ENCODE measurements at places on chromosomes 7 and 10.

- no peak for DNase-seq
Observed at GRCh38 chr7:55237156-55237893, 127.8 kb upstream of the LANCL2 start.

DNA sequence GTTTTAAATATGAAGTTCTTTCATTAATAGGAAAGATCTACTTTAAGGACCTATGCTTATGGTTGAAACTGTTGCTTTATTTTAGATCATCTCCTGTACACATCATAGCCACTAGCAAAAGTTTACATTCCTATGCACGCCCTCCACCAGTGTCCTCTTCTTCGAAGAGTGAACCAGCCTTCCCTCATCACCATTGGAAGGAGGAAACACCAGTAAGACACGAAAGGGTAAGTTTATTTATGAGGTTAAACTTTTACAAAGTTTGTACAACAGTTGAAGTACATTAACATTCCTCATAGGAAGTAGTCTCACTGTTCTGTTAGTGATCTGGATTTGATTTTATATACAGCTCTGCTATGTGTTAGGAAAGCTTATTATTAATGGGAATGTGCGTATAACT, 16.9 kb downstream of the HBP1 start:
- no peak for DNase-seq

- DNase-seq = no peak
Observed at GRCh38 chr7:2373646-2374045, 19.0 kb downstream of the EIF3B start.

GRCh38 chr7:139542308-139543151, 19.0 kb downstream of the CLEC2L start:
- DNase-seq = no peak

DNA sequence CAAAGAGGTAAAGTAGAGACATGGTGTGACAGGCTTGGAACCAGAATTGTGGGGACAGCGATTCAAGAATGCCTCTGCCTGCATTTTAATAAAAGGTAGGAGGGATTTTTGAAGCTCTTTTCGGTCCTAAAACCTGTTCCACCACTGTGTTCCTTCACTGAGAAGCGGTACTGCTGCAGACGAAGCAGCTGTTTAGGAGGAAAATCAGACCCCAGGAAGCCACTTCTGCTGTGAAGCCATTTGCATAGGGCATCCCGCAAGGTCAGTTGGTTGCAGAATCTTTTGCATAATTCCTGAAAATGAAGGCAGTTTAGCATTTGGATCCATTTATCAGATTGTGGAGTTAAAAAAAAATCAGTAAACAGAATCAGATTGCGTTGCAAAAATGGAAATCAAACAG, 183.3 kb upstream of the PRKCQ start:
- DNase-seq = no peak

GRCh38 chr10:10394933-10395658, 622.6 kb upstream of the CELF2 start:
- no peak for DNase-seq

DNA sequence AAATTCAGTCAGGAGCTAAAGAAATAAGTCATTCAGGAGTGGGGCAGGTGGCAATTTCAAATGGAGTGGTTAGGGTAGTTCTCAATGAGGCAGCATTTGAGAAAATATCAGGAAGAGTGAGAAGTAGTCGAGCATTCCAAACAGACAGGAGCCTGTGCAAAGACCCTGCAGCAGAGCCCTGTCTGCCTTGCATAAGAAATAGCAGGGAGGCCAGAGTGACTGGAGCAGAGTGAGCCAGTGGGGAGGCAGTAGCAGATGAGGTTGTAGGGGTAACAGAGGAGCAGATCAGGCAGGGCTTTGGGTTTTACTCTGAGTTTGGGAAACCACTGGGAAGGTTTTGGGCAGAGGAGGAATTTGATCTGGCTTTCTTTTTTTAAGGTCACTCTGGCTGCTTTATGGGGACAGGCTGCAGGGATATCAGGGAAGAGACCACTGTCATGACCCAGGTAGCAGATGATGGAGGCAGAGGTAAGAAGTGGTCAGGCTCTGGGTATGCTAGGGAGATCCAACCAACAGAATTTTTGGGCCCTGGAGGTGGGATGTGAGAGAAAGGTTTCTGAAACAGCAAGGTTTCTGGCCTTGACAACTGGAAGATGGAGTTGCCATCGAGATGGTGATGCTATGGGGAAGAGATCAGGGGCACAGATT, 1.3 kb upstream of the BLVRA start:
- no peak for DNase-seq

DNA sequence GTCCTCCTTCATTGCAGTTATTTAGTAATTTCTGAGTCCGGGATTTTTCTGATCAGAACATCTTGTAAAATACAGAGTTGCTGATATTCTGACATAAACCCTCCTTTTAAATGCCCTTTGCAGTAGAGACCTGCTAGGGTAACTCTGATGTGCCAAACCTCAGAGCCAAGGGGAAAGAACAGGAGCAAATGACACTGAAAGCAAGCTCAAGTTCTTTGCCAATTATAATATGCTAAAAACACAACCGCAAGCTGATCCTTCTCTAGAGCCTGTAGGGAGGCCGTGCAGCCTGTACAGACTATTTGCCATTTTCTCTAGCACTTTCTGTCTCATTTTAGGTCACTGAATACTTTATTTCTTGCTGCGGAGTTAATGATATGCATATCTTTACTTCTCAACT, 240.4 kb downstream of the CAMK1D start:
- DNase-seq = no peak

- DNase-seq = no peak
Observed at GRCh38 chr7:92076509-92076908, 57.8 kb downstream of the CYP51A1 start.

- no peak for DNase-seq
Observed at GRCh38 chr7:140625908-140626868, 14.4 kb downstream of the DENND2A start.

GRCh38 chr7:29228289-29229011, 33.9 kb downstream of the CHN2 start:
- no peak for DNase-seq

DNA sequence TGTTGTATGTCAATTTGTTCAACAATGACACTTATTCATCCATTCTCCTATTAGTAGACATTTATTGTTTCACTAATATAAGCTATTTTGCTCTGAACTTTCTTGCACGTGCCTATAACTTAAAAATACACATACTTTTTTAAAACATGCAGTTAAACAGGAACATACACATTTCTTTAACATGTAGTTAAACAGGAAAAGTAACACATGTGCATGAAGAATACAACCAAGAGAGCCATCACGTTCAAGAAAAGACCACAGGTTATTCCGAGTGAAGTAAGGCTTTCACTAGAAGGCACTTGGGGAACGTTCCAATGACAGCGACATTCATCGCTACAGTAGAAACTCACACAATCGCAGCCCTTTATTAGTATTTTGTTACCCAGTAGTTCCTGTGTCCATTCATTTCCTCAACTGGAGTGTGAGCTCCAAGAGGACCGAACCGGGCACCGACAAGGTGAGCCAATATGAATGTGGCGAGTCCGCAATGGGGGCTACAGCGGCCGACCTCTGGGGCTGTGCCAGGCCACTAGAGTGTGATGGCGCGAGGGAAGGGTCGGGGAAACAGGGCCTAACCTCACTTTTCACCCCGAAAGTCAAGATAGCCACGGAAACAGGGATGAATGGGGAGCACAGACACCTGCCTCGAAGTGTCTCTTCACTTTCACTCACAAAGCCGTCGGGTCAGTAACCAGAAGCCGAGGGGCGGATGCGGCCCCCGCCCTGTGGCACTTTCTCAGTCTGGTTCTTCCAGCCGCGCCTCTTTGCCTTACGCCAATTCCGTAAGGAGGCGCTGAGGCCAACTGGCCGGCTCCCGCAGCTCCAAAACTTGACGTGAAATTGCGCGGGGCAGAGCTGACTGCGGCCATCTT, 775 bp upstream of the SEPTIN7 start:
- DNase-seq = no peak

DNA sequence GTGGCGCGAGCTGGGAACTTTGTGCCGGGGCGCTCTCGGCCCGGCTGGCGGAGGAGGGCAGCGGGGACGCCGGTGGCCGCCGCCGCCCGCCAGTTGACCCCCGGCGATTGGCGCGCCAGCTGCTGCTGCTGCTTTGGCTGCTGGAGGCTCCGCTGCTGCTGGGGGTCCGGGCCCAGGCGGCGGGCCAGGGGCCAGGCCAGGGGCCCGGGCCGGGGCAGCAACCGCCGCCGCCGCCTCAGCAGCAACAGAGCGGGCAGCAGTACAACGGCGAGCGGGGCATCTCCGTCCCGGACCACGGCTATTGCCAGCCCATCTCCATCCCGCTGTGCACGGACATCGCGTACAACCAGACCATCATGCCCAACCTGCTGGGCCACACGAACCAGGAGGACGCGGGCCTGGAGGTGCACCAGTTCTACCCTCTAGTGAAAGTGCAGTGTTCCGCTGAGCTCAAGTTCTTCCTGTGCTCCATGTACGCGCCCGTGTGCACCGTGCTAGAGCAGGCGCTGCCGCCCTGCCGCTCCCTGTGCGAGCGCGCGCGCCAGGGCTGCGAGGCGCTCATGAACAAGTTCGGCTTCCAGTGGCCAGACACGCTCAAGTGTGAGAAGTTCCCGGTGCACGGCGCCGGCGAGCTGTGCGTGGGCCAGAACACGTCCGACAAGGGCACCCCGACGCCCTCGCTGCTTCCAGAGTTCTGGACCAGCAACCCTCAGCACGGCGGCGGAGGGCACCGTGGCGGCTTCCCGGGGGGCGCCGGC, 870 bp downstream of the FZD1 start:
- DNase-seq = no peak

GRCh38 chr7:30974605-30975255, 11.0 kb downstream of the GHRHR start:
- DNase-seq = no peak

DNA sequence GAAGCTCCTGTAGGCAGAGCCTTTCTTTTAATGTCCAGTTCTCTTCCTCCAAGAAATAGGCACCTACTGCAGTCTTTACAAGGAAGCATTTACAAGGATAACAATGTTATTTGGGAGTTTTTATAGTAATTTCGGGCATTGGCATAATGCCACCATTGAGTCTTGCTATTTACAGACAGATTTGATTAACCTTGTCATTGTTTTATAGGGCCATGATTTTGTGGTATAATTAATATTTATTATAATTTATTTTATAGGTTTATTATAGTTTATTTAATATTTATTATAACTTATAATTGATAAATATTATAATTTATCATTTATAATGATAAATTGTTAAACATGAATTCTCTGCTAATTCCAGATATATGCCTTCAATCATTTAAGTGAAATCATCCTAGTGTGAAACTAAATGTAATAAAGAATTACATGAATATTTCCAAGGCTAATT, 573 bp upstream of the POT1 start:
- no peak for DNase-seq

GRCh38 chr10:25831080-25831479, 102.9 kb upstream of the MYO3A start:
- no peak for DNase-seq

DNA sequence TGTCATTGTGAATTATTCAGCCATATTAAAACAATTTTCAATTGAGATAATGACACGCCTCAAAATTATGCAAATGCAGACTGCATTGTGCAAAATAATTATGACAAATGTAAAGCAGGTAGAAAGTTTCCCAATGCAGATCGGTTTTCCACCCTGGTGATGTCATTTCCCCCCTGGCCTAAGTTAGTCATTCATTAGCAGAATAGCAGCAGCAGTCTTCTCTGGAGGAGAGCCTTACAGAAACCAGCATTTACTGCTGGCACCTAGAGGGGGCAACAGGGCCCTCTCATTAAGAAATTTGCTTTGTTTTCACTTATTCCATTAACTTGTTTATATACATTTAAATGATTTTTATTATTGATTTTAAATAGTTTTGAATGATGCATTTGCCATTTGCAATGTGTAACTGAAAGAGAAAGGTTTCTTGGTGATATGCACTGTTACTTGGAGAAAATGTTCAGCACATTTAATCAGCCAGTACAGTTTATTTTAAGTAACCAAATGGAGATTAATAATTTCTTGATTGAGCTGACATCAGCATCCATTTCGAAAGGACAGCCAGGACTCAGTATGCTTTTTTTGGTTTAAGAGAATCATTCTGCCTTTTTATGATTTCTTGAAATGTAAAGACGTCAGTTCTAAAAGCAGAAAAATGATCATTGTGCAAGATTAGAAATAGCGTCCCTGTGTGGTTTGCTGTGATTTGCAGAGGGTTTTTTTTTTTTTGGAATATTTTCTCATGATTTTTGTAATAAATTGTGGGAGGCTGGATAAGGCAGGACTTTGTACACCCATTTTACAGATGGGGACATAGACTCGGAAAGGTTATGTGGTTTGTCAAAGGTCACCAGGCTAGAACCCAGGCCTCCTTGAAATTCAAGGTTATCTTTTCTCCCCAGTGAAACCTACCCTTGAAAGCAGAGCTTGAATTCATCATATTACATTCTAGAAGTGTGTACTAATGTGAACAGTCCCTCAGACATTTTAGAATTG, 3.5 kb downstream of the ARID5B start:
- DNase-seq = no peak

DNA sequence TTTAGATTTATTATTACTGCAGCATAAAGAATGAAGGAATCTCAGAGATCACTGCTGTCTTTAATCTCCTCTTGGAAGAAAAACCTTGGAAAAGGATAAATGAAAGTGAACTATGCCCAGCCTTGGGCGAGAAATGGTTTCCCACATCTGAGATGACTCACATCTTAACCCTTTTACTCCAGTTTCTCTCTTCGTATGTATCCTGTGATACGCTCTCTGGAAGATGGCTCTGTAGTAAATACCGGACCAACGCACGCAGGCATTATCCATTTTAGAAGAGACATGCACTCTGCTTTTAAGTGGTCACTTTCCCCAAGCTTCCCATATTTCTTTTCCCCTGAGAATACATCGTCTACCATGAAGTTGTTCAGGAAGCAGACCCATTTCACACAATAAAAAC, 207.3 kb upstream of the BMPER start:
- no peak for DNase-seq

DNA sequence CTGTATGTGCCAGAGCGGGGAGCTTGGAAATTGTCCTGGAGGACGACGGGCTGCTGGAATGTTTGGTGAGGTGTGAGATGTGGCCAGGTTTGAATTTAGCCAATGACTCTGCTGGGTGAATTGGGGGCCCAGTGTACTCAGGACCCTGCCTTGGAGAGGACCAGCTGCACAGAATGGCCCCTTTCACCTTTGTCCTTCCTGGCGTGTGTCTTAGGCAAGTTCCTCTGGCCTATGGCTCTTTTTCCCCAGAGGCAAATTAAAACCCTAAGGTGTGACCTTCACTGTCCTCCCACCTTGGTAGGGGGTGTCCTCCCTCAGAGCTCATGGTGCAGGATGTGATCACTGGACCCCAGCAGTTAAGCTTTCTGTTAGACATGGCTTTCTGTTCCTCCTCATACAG, 47.8 kb downstream of the CXCL12 start:
- no peak for DNase-seq

GRCh38 chr7:29170781-29171180, 23.8 kb upstream of the CHN2 start:
- no peak for DNase-seq

All from T-cell (primary cell).